Stimulated activated CD4-positive, alpha-beta T cell treated with anti-CD3 and anti-CD28 coated beads, Interleukin-2, amount 100 ng/mL, for 48 hours (primary cell): ENCODE measurements at places on chromosomes 7 and 10.

DNA sequence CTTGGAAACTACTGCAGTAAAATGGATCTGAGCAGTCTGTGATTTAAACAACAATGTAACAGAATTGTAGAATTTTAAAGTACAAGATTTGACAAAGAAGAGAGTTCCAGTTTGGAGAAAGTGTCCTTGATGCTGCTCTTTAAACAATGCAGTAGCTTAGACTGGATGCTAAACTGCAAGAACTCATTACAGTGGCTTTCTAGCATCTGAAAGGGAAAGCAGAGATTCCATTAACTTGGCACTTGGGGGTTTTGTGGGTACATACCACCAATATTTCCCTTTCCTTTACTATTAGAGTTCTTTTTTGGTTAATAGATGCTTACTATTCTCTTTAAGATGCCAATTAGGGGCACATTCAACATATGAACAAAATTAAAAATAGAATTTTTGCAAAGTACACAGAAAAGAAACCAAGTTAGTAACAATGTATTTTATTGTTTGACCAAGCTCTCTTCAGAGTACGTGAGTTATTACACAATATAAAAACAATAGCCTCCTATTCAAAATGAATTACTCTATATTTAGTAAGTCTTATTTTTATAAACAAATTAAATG lies 11.9 kb downstream of the PSTK start:
- DNase-seq = no peak

DNA sequence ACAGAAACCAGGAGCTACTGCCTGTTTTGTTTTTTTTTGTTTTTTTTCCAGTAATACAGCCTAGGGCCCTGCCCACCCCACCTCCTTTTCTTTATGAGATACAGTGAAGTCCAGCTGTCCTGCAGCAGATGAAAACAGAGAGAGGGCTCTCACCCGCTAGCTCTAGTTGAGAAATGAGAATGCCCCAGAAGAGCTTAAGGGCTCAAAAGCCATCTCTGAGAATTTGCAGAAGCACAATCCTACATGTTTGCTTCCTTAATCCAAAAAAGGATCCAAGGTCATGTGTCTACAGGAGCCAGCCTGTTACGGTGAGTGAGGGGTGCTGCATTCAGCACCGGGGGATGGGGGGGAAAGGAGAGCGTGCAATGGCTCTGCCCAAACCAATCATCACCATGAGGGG lies 122.7 kb downstream of the KCNMA1 start:
- DNase-seq = no peak

- DNase-seq = no peak
Measured at GRCh38 chr7:71254751-71255150, 122.8 kb downstream of the GALNT17 start.

GRCh38 chr10:45466784-45467183 lies 92.8 kb downstream of the ALOX5 start:
- no peak for DNase-seq

GRCh38 chr7:101231644-101232043 lies 6.0 kb downstream of the CLDN15 start:
- no peak for DNase-seq

- no peak for DNase-seq
Measured at GRCh38 chr7:138033241-138033640, 31.4 kb upstream of the CREB3L2 start.

DNA sequence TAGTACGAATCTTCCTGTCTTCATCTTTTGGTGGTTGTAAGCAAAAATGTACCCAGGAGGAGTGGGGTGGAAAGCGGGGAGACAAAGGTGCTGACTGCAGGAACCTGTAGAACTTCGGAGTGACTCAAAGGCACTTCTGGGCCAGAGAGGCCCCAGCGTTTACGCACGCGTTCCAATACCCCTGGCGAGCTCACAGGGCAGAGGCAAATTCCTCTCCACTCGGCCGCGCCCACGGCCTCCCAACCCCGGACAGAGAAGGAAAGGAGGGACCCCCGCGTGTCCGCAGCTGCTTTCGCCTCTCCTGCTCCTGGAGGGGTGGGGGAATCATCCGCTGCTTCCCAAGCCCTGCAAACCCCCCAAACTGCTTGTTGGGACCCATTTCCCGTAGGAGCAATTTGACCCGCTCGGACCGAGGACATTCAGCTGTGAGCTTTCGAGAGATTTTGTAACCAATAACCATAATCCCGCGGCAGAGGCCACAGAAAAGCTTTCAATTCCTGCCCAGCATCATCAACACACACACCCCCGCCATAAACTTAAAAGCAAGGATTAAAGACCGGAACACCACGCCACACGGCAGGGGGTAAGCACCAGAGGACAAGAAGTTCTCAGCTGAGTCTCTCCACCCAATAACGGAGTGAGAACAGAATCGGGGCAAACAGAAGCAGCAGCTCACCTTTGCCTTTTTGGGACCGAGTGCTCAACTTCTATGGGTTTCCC lies 2.3 kb downstream of the IGF2BP3 start:
- DNase-seq = no peak

- DNase-seq = no peak
Measured at GRCh38 chr10:119211625-119212441, 4.5 kb downstream of the GRK5 start.

- DNase-seq = no peak
Measured at GRCh38 chr7:14973712-14974428, 71.3 kb upstream of the DGKB start.

- DNase-seq = no peak
Measured at GRCh38 chr7:66669088-66669487, 40.4 kb downstream of the KCTD7 start.

DNA sequence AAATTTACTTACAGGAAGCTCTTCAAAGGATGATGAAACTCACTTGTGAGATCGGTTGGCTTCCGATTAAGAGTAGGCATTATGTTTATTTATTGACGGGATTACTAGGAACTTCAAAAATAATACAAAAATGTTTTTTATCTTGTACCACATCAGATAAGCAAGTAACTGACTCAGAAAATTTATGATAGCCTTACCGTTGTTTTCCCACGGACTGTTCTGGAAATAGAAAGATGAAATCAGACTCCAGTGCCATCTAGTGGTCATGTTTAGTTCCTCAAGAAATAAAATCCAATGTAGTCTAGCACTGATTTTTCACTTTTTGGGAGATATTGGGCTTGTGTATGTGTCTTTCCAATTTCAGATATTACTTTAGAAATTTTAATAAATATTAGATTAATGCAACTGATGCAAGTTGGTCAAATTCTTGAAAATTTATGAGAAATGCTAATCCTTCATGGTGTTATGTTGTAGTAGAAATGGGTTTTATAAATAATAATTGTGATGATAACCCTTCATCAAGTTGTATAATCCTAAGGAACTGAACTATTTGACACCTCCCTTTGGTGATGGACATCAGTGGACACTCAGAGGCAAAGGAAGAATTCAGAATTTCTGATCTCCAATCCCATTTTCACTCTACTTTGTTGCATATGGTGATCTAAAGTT lies 168.8 kb downstream of the TMEM26 start:
- DNase-seq = no peak

DNA sequence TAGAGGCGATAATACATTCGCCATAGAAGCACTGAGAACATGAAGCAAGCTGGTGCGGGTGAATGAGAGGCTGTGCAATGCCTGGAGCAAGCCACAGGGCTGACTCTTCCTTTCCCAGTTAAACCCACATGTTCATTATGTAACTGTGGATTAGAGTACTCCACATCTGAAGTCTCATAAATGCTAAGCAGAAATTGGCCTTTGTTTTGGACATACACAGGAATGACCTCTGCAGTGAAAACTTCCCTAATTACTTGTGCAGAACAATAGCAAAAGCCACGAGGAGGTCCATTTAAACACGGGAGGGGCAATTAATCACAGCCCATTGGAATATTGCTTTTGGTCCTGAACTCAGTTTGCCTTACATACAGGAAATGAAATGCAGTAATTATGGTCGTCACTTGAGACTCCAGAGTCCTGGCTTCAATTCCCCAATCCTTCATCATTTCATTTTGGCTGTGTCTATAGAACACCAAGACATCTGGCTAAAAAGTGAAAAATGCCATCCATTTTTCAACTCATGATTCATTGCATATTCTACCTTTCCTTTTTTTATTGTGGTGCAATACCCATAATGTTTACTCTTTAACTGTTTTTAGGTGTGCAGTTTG lies 78.7 kb upstream of the CXCL12 start:
- no peak for DNase-seq

DNA sequence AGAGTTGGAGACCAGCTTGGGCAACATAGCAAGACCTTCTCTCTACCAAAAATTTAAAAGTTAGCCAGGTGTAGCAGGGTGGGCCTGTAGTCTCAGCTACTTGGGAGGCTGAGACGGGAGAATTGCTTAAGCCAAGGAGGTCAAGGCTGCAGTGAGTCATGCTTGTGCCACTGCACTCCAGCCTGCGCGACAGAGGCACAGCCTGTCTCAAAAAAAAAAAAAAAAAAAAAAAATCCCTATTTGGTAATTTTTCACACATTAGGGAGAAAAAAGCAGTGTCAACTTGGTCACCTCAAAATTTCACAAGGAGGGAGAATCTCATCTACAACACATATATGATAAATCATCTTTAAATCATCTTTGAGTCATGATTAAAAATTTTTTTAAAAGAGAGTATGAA lies 6.4 kb upstream of the ZNF398 start:
- DNase-seq = no peak

DNA sequence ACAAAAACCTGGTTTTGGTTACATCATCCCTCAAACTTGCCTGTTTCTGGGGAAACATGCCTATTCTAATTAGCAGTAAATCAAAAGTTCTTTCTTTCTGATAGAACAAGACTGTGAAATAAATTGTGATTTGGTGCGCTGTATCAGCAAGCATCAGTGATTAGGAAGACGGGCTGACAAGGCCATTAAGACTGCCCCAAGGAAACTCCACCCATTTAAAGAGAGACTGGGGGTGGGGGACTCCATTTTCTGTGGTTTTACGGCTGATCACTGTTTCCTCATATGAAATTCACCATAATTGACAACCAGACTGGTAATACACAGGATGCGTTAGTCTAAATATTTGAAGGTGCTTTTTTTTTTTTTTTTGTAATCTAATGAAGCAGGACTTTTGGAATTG lies 68.7 kb downstream of the MBL2 start:
- no peak for DNase-seq

GRCh38 chr7:16739863-16740622 lies 13.5 kb upstream of the TSPAN13 start:
- DNase-seq = no peak

DNA sequence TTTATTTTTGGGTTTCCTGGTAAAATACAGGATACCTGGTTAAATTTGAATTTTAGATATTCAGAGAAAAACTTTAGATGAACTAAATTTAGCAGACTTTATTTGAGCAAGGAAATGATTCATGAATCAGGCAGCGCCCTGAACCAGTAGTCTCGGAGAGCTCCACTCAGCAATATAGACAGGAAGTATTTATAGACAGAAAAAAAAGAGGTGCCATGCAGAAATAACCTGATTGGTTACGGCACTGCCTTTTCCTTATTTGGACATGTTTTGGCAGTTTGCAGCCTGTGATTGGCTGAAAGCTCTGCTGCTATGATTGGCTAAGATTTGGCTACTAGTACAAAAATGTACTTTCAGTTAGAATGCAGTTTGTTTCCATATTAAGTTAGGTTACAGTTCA lies 198.3 kb upstream of the DKK1 start:
- no peak for DNase-seq

- no peak for DNase-seq
Measured at GRCh38 chr7:118352867-118353453, 128.5 kb downstream of the ANKRD7 start.

DNA sequence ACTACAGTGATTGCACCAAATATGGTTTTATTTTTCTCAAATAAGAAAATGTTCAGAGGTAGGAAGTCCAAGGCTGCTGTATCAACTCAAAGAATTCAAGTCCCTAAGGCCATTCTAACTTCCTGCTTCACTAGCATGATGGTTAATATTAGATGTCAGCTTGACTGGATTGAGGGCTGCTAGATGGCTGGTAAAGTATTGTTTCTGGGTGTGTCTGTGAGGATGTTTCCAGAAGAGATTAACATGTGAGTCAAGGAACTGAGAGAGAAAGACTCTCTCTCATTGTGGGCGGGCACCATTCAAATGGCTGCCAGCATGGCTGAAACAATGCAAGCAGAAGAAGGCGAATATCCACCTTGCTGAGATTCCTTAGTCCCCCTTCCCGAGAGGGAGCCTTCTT lies 77.4 kb upstream of the NRBF2 start:
- DNase-seq = no peak

DNA sequence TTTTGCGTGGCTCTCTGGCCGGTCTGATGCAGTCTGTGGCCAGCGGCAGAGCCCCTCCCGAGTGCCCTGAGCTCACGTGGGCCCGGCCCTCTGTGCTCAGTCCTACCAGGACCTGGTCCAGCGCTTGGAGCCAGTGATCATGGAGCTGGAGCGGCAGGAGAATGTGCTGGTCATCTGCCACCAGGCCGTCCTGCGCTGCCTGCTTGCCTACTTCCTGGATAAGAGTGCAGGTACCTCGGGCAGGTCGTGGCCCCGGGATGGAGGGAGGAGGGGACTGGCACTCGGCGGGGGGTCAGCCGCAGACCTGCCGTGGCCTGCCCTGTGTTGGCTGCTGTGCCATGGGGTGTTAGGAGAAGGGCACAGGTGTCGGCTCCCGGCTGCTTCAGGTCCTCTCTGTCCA lies 20.0 kb downstream of the PFKFB3 start:
- DNase-seq = no peak

- DNase-seq = no peak
Measured at GRCh38 chr7:150377196-150377595, 1.9 kb upstream of the ZNF775 start.

GRCh38 chr10:119931871-119932270 lies 39.3 kb downstream of the SEC23IP start:
- no peak for DNase-seq

GRCh38 chr10:18229826-18230225 lies 89.6 kb downstream of the CACNB2 start:
- no peak for DNase-seq
